Right atrium auricular region (tissue), 2 donors: ENCODE measurements at places on chromosomes 6 and 20. TPM values are rescaled to one million over a fixed set of nuclear protein-coding genes. Genes with fewer than 3 reads are reported as not detected.

- DNase-seq, result no peak
Measured at GRCh38 chr6:37668251-37668650, 29.4 kb downstream of the MDGA1 start.

DNA sequence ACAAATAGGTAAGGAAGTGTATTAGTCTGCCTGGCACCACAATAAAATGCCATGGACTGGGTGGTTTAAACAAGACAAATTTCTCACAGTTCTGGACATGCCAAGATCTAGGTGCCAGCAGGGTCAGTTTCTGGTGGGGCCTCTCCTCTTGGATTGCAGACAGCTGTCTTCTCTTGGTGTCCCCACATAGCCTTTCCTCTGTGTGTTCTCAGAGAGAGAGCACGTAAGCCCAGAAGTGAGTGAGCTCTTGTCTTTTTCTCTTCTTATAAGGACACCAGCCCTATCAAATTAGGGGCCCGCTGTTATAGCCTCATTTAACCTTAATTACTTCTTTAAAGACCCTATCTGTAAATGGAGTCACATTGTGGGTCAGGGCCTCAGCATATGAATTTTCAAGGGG, 28.3 kb downstream of the SMPDL3A start:
- no peak for DNase-seq

GRCh38 chr20:44518248-44518647, 3.6 kb downstream of the SERINC3 start:
- no peak for DNase-seq

DNA sequence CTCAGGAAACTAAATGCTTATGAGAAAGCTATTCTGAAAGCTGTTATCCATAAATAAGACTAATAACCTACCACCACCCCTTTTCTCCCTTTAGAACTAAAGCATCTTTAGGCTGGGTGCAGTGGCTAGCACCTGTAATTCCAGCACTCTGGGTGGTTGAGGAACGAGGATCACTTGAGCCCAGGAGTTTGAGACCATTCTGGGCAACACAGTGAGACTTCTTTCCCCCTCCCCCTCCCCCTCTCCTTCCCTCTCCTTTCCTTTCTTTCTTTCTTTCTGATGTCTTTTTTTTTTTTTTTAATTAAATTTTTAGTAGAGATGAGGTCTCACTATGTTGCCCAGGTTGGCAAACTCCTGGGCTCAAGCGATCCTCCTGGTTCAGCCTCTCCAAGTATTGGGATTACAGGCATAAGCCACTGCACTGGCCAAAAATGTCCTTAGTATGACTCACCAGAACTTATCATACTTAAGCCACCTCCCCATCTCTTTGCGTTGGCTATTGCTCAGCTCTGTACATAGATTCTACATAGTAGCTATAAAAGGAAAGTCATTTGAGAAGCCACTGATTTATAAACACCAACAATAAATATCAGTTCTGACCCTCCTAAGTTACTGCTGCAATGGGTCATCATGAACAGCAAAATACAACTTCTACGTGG, 54.8 kb upstream of the SPDEF start:
- DNase-seq, result no peak

DNA sequence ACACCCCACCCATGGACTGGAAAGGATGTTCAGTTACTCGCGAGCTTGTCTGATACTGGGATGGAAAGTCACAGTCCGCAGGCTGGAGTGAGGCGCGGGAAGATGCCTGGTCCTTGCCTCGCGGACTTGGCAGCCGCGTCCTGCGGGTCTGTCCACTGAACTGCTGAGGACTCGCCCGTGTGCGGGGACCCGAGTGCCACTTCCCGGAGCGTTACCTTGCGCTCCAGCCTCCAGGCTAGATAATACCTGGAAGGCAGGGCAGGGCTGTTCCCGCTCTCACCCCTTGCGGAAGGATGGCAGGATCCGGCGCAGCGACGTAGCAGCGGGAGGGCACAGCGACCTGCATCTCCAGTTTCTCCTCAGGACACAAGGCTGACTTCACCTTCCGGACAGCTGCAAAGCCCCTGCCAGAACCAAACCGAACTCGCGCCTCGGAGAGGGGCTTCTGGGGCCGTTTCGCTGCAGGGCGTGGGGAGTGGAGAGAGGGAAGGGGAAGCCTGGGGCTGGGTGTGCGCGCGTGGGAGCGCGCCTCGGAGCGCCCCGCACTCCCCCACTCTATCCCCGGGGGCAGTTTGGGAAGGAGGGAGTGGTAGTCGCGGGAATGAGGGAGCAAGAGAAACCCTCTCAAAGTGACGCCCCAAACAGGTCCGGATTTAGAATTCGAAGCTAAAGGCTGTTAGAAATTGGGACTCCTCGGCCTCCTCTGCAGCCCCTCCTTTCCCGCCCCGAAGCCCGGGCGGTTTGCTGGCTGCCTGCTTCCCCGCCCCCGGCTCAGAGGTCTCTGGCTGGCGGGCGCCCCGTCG, at the start of gene KCNQ5:
Gene KCNQ5, plus strand, starts transcription at position 774 of the 803 bp plus-strand sequence.
- no peak for DNase-seq

DNA sequence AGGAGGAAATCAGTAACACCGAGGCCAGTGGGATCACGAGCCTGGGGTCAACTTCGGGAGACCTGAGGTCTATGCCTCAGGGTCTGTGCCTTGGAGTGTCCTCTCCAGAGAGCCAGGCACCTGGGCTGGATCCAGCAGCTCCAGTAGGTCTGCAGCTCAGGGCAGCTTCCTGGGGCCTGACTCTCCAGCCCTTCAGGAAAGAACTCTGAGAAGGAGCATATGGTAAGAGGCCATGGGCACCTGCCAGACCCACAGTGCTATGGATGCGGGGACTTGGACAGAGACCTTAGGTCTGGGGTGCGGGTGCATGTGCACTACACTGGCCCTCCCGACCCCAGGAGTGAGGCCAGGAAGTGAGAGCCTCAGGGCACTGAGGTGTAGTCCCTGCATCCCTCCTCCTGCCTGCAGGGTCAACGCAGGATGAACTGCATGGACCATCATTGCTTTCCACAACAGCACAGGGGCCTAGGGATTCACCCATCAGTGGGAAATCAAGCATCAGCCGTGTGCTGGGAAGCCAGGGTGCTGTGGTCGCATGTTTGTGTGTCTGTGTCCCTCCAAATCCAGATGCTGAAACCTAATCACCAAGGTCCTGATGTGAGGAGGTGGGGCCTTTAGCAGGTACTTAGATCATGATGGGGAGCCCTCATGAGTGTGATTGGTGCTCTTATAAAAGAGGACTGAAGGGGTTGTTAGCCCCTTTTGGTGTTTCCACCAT, 210.9 kb upstream of the CST7 start:
- no peak for DNase-seq

DNA sequence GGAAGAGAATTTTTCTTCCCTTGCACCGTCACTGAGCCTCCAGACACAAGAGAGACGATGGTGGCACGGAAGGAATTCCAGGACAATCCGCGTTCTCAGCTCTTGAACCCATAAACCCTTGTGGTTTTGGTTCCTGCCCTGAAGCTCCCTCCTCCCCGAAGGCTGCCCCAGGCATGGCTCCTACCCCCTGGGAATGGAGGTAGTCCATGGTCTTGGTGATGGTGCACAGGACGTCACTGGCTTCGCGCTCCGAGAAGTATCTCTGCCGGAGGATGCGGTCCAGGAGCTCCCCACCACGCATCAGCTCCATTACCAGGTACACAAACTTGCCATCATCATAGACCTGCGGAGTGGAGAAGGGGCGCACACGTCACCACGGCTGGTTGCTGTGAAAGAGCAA, 47.5 kb upstream of the MPC1 start:
- DNase-seq, result no peak

DNA sequence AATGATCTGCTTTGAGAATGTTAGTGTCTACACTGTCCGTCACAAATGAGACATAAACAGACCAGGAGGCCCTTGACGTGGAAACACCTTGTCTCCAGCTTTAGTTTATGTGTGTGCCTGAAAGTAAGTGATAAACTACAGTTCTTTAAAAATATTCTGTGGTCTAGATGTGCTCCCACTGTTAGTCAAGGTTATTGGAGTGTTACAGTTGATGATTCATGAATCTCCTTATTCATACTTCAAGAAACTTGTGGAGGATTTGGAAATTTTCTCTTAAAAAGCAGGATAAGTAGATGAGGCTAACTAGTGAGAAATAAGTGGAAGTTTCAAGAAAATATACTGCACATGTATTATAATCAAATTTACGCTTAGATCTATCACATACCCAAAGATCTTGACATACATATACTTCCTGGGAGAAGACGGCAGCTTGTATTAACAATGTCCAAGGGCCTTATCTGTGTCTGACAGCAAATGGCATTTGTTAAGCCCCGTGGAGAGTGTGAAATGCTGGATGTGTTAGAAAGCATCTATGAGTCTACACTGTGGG, 90.5 kb upstream of the MBOAT1 start:
- no peak for DNase-seq

DNA sequence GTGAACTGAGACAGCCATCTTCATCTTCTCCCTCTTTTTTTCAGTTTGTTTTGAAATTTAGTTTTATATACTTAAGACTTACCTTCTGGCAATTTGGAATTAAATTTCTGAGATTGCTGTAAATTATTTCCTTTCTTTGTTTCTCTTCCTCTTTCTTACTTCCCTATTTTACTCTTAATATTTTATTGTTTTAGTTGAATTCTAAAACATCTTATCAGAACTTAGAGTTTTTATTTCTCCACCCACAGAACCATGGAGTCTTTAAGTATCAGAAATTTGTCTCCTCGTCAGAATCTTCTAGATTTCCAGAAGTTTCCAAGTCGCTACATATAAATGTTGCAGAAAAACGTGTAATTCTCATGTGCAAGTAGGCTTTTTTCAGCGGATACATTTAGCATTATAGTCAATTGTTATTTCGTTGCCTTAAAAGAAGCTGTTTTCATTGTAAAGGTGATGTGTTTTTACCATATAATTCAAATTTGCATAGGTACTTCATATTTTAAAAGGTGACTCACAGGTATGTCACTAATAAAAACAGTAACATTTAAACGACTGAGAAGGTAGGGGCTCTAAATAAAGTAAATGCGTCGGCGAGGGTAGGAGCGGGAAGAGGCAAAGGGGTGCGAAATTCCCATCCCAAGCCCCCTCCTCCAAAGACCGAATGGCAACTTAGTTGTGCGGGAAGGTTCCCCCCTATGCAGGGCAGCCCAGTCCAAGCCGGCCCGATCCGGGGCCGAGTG, 866 bp upstream of the MYO6 start:
- DNase-seq, result no peak

DNA sequence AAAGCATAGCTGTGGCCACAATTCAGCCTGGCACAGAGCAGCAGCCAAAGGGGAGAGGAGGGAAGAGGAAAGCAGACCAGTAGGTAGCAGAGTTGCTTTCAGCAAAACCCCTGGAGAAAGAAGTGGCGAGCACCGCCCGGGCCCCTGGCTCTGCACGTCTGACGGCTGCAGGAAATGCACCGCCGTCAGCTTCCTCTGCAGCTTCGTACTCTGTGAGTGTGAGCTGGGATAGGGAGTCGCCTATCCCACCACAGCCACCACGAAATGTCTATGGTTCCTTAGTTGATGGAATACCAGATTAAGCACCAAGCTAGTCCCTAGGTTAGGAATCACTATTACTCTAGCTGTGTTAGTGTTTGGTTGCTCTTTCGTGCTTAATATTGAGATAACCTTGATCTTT, 79.9 kb upstream of the NAA20 start:
- no peak for DNase-seq

DNA sequence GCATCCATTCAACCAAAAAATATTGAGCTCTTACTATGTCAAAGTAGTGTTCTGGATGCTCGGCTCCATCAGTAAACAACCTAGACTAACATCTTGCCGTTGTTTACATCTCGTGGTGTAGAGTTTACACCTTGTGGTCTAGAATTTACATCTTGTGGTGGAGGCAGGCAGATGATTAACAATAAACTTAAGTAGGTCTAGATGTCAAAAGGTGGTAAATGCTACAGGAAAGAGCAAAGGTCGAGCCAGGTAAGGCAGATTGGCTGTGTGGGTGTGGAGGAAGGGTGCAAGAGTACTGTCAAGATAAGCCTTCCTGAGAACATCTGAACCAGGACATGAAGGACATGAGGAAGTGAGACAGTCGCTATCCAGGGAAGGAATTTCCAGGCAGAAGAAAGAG, 88.4 kb upstream of the ESR1 start:
- no peak for DNase-seq

DNA sequence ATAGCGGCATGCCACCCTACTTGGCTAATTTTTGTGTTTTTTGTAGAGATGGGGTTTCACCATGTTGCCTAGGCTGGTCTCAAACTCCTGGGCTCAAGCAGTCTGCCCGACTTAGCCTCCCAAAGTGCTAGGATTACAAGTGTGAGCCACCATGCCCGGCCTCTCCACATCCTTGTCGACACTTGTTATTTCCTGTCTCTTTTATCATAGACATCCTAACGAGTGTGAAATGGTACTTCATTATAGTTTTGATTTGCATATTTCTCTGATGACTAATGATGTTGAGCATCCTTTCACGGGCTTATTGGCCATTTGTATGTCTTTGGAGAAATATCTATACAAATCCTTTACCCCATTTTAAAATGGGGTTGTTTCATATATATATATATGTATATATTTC, 39.0 kb upstream of the ASXL1 start:
- no peak for DNase-seq

DNA sequence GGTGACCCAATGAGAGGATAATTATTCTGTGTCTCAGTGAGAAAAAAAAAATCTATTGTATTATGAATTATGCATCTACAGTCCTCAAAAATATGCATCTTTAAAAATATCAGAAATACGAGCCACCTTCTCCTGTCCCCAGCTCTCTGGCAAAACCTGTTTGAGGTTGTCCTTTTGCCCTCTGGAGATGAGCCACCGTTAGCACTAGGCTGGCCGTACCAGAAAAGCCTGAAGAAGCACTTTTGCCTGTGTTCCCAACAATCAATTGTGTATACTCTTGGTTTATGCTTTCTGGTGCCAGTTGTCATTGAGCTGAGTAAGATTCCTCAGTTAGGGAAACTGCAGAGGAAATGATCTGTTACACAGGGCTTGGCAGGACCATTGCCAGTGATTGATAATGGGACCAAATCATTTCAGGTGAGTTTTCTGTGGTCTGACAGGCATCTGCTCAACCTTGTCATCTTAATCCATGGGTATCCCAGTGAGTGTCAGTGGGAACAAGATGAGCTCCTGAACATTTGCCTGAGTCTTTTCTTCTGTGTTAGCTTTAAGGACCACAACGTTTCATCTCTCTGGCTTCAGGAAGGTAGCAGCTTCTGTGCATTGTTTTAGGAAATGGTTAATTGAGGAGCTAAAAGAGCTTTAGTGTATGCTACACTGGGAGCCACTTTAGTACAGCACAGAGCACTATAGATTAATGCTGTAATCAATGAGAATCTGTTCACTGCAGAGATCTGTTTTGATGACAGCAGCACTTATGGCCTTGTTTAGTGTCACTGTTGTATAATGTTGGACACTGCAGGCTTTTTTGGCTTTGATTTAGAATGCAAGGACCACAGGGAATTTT, 330.1 kb downstream of the RIMS1 start:
- DNase-seq, result no peak

GRCh38 chr6:150152891-150153876, 10.3 kb downstream of the PPP1R14C start:
- DNase-seq, result no peak

DNA sequence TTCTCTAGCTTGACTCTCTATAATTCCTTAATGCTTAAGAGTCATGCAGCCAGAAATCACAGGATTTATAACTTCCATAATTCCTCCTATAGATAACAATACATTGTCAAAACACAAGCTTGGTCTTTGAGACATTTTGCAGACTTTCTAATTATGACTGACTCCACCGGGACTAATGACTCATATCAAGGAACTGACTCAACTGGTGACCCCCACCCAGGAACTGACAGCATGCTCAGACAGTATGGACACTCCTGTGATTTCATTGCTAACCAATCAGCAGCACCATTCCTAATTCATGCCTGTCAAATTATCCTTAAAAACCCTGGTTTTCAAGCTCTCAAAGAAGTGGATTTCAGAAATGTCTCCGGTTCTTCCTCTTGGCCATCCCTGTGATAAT, 670.5 kb upstream of the IMPG1 start:
- no peak for DNase-seq

SAMD3 gene
- 0.67 TPM for total RNA-seq

ZBTB24 gene
- total RNA-seq, result 3.7 TPM

KIF13A gene
- total RNA-seq, result 68.3 TPM

JAG1 gene
- 30.9 TPM for total RNA-seq
